Left renal cortex interstitium (tissue), 4 donors: ENCODE measurements at places on chromosomes 13 and 19.

- no peak for DNase-seq
These were observed 6.8 kb downstream of the BICRA start for GRCh38 chr19:47615714-47616113.

GRCh38 chr13:27450921-27451471 is 632 bp upstream of the MTIF3 start:
- no peak for DNase-seq

DNA sequence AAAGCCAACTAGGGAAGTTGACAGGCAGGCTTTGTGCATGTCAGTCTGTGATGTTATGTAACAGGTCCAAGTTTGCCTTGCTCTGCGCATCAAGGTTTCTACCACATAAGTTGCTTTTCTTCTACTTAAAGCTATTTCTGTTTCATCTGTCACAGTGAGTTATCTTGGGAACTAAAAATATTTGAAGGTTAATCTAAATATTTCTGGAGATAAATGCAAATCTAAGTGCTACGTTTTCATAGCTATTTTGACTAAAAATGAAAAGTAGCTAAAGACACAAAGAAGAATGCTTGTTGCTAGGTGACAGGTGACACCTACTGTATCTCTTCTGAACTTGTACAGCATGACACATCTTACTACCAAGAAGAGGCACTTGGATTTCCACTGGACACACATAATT is 135.6 kb downstream of the KLF12 start:
- no peak for DNase-seq

- no peak for DNase-seq
These were observed 116.5 kb downstream of the GPC6 start for GRCh38 chr13:93343097-93343496.
